ENCODE measurements at places on chromosomes 4 and X.

DNA sequence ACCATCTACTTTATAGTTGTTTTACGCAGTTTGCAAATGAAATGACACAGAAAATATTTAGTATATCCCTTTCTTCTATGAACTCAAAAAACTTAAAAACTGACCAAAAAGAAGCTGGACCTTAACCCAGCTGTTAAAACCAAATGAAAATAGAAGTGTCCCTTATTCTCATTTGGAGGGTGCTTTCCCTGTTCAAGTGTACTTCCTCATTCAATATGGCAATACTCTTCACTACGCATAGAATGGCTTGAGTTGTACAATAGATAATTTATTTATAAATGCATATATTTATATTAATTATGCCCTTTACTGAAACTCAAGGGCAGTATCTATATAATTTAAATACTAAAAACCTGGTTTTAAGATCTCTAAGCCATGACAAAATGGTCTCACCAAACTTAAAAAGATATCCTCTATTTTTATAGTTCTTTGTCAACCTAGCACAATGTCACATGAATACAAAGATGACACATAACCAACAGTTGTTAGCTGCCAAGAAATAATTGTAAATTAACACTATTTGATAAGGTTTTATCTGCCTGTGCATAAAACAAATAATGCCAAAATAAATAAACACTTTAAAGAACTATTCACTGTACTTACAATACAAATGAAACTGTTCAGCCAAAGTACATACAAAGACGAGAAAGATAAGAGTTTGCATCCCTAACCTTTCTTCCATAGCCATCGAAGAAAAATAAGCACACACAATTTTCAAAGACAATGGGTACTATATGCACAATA is 25.2 kb downstream of the YTHDC1 start:
- DNase-seq, result no peak

- no peak for DNase-seq
Measured at GRCh38 chrX:23333842-23334520, 668 bp upstream of the PTCHD1 start.

DNA sequence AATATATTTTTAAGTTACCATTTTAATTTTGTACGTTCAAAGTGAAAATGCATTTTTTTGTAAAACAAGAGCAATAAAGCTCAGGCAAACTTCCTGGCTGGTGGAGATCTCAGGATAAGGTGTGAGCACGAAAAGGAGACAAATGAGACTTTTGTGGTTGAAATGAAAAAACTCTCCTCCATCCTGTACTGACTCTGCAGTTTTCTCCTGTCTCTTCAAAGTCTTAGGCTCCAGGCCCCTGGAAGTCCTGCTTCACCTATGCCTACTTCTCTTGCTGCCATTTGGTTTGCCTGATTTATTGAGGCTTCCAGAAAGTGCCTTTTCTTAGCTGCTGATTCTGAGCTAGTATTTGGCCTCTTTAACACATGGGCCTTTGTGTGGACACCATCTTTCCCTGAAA is 77.7 kb downstream of the MAML3 start:
- DNase-seq, result no peak

GRCh38 chr4:119016636-119017035 is 119.0 kb upstream of the MYOZ2 start:
- DNase-seq, result no peak

DNA sequence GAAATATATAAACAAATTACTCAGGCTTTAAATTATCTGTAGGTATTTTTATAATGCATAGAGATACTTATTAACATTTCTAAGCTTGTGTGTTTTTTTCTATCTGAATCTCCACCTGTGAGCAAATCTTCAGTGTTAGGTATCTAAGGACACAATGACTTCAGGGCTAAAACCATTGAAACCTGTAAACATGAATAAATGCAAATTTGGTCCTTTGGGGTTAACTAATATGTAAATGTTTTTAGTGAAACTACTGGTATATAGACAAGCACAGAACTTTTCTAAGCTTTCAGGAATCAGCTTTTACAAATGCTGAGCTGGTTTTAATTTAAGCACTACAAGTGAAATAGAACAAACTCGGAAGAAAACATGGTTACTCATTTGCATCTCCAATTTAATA is 147.9 kb downstream of the FBXO8 start:
- DNase-seq, result no peak

- DNase-seq, result no peak
Measured at GRCh38 chrX:39877905-39878304, 219.9 kb downstream of the BCOR start.

DNA sequence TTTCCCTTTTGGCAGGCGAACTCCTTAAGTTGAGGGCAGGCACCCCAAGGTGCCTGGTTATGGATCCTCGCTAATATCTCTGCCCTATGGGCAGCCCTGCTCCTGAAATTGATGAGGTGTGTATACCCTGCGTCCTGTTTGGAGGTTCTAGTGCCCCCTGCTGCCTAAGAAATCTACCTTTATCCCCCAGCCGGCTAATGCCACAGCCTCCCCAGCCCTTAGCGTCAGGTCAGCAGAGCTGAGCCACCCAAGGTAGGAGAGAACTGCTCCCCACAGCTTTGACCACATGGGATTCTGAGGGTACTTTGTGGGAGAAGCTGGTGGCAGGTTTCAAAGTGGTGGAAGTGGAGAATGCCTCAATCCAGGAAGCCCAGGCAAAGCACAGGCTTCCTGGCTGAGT is 50.8 kb downstream of the ANAPC4 start:
- no peak for DNase-seq

- DNase-seq, result no peak
Measured at GRCh38 chr4:137705171-137705783, 173.0 kb upstream of the PCDH18 start.

- no peak for DNase-seq
Measured at GRCh38 chrX:41984628-41985027, 61.3 kb upstream of the CASK start.

DNA sequence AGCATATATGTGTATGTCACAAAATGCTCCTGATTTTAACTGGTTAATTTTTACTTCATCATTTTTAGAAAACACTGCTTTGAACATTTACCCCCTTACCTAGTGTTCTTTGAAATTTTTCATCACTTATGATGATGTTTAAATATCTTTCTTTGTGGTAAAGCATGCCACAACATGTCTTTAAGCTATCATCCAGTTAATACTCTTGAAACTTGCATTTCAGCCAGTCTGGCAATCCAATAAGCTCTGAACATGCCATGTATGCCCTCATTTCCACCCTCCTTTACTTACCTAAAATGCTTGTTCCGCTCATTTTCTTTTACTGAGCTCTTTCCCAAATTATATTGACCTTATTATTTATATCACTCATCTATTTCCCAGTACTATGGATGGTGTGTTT is 581.2 kb downstream of the RAPGEF2 start:
- no peak for DNase-seq

DNA sequence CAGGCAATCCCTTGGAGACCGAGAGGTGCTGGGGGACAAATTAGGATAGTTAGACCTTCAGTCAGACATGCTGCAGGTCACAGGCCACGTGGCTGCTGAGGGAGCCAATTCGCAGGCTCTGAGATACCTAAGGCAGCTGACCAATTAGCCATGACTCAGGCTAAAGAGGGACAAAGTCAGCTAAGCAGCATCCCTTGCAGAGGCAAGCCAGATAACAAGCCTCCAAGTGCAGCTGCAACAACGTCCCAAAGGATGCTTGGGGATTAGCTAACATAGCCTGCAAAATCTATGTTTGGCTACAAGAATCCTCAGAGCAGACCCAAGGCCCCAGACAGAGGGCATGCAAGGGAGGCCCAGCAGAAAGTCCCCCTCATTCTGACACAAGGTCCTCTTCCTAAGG is 93.5 kb downstream of the SEL1L3 start:
- DNase-seq, result no peak

DNA sequence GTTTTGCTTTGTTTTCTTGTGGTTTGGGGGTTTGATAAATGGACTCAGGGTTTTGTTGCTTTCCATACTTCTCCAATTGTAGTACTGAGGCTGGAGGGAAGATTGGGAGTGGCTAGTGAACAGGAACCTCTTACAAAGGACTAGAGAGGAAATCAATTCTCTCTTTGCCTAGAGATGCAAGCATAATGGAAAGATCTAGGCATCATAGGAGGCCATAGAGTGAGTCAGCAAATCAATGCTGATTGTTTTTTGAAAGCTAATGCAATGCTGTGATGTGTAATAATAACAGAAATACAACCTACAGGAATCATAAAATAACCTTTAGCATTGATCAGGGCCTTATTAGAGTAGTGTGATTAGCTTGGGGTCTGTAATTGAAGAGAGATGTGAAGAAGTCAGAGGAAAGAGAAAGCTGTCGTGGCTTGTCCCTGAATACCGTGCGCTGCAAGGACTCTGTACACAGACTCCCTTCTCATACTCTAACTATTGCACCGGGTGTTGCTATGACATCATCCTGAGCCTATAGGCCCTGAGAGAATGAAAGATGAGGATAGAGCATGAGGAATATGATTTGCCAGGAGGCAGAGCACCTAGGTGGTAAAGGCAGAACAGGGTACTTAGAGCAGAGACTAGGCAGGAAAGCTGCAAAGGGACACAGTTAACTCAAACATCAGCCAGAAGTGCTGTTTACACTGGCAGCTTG is 29.3 kb upstream of the GPR101 start:
- DNase-seq, result no peak

GRCh38 chr4:165394275-165394674 is 15.5 kb downstream of the CPE start:
- DNase-seq, result no peak

GRCh38 chr4:84501721-84502267 is 2.7 kb upstream of the NKX6-1 start:
- DNase-seq, result no peak

DNA sequence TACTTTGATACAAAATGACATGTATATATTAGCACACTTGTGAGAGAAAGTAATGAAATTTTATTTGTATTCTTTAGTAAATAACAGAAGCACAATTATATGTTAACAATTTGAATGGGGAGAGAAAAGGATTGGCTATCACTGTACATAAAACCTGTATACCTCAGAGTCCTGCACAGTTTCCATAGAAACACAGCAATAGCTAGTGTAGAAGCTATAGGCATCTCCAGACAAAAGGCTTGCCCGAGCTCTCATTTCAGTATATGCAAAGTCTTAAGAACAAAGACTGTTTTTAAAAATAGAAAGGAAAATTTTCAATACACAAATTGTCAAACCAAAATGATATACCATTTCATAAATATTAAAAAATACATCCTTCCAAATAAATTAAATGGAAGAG is 38.5 kb downstream of the GPM6A start:
- no peak for DNase-seq

- DNase-seq, result peak; percentile 8
Measured at GRCh38 chrX:37685381-37686359, at the start of gene XK. Gene XK, plus strand, starts transcription at chrX:37685791. Its CDS starts 171 bp downstream, at chrX:37685962.

DNA sequence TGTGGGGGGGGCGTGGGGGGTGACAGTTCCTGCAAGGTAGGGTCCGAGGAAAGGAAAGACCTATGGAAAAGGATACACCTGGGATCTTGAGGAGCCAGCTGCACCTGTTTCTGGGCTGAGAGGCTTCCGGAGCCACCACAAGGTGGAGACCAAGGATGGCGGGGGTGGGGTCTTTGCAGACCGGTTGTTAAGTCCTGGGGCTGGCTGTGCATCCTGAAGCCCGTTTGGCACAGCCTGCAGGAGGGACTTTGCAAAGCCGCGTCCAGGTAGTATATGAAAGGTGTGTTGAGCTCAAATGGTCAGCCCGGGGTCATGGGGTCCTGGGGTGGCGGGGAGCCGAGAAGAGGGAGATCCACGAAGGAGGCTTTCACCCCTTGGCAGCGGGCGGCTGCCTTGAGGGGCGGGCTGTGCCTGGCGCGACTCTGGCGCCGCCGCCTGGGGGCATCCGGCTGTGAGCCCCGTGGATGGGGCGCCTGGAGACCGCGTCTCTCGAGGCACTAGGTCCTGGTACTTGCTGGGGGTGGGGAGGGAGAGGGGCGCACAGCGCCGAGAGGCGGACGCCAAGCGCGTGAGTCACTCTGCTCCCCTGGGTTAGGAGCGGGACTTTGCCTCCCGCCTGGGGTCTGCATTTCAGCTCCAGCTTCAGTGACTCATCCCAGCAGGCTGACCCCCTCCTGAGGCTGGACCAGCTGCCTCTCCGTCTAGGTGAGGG is 58.2 kb upstream of the DYNLT3 start:
- DNase-seq, result no peak

- DNase-seq, result no peak
Measured at GRCh38 chrX:64202808-64203325, 2.6 kb downstream of the AMER1 start.

DNA sequence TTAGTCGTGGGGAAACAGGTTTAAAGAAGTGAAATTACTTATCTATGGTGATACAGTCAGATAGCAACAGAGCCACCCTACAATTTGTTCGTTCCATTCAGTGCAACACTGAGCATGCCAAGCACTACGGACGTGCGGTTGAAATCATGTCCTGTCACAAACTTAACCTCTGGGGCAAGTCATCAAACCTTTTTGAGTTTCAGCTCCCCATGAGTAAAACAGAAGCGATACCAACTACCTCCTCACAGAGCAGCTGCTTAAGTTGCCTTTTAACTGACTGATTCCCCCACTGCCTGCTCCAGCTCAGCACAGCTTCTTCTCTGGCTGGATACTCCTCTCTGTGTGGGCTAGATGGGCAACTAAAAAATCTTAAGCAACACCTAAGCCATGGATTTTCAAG is 36.0 kb downstream of the LHFPL1 start:
- DNase-seq, result no peak

DNA sequence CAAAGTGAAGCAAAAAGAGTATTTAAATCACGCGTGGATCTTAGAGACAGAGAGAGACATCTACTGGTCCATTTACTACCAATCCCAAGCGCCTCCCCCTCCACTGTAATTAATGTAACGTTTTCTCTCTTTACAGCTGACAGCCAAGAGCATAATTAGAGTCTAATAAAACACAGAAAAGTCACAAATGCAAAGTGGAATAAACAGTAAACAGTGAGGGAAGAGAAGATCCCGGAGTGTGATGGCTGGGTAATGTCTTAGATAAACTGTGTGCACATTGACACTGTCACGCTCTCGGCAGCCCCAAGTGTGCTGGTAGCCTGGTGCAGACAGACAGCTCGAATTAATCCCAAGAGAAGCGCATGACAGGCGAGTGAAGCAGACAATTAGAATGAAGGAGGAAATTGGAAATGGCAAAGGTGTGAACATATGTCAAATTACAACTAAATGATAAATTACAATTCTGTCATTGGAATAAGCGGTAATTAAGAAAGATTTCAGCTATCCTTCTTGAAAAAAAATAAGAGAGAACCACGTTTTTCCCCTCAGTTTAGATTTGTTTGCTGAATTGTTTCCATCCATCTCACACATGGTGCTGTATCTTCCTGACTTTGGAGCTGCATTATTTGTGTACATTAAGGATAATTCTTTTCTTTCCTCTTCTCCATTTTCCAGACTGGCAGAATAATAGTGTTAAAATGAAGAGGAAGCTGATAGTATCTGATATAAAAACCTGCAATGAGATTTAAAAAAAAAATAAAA is 100.1 kb downstream of the CXXC4 start:
- no peak for DNase-seq

DNA sequence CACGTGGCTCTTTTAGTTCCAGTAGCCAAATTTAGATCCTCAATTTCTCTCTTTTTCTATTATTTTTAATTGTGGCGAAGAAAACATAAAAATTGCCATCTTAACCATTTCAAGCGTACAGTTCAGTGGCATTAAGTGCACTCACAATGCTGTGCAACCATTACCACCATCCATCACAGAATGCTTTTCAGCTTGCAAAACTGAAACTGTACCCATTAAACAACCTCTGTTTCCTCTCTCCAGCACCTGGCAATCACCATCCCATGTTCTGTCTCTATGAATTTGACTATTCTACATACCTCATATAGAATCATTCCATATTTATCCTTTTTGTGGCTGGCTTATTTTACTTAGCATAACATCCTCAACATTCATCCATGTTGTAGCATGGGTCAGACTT is 74.9 kb downstream of the METTL14 start:
- DNase-seq, result no peak

GRCh38 chr4:17773135-17773698 is 8.2 kb downstream of the FAM184B start:
- DNase-seq, result no peak
